ENCODE measurements at places on chromosomes 16 and 17.

- no peak for DNase-seq
These were observed 1.6 kb downstream of the CISD3 start for GRCh38 chr17:38731526-38732294.

- DNase-seq = no peak
These were observed 133.6 kb downstream of the SNX11 start for GRCh38 chr17:48241131-48241591.

DNA sequence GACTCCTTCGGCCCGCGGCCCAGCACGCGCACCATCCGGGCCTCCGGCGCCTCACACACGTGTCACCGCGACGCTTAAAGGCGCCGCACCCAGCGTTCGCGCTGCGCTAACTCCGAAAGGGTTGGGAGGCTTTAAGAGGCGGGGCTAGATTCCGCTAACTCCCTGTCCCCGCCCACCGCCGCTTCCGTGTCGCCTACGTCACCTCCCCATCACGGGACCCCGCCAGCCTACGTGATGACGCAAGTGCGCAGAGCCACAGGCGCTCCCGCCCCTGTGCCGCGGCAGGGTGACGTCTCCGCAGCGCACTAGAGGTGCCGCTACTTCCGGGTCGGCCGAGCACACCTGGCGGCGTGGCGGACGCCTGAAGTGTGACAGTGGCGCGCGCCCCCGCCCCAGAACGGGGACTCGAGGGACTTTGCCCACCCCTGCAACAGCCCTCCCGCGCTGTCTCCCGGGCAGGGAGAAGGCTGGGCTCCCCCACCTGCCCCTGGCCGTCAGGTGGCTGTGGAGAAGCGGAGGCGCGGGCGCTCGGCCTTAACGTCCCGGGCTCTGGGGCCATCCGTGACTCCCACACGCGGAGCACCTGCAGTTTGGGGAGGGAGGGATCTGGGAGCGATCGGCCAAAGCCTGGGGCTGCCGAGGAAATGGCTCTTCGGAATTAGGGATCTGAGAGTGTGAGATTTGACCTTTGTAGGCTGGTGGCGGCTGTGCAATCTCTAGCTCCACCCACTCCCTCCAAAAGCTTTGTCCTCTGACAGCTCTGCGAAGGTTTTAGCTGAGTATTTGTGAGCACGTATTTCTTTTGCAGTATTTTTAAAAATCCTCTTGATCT lies at the start of gene USP36:
USP36 (minus strand) TSS at position 35 of the 832 bp plus-strand sequence. CDS start 4,451 bp downstream, outside the sequence.
- peak; percentile 99 for DNase-seq

- peak; percentile 36 for DNase-seq
These were observed 50.0 kb upstream of the STH start for GRCh38 chr17:45948881-45949624.

DNA sequence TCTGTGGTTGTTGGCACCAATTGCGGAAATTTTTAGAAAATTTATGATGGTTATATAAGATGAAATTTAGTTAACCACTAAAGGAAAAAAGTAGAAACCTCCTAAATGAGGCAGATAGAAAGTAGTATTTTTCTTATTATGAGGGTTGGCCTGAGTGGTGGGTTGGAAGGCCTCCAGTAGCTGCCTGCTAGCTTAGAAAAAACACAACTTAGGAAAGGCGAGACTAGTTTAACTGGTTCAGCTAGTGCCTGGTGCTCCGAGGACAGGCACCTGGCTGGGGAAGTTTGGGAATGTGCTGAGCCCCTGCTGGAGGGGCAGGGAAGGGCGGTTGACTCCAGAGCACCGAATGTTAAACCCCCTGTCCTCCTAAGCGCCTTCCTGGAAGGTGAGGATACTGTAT lies 19.9 kb downstream of the LDHD start:
- DNase-seq = no peak

DNA sequence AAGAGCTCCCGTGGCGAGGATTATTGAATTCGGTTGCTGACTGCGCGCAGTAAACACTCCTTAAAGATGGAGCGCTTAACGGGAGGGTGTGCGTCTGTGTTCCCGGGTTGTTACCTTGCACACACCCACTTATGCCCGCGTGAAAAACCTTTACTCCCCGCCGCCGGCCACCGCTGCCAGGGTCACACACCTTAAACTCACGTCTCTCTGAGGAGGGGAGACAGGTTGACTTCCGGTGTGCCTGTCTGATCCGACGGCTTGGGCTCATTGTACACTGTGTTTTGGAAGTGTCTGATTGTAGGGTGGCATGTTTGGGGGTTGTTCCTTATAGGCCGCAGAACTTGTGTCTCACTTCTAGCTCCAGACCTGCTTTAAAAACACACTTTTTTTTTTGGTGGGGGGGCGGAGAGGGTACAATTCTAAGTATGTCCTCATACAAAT lies 66.8 kb downstream of the KPNA2 start:
- no peak for DNase-seq

- no peak for DNase-seq
These were observed 75.5 kb downstream of the KNOP1 start for GRCh38 chr16:19642501-19642900.

DNA sequence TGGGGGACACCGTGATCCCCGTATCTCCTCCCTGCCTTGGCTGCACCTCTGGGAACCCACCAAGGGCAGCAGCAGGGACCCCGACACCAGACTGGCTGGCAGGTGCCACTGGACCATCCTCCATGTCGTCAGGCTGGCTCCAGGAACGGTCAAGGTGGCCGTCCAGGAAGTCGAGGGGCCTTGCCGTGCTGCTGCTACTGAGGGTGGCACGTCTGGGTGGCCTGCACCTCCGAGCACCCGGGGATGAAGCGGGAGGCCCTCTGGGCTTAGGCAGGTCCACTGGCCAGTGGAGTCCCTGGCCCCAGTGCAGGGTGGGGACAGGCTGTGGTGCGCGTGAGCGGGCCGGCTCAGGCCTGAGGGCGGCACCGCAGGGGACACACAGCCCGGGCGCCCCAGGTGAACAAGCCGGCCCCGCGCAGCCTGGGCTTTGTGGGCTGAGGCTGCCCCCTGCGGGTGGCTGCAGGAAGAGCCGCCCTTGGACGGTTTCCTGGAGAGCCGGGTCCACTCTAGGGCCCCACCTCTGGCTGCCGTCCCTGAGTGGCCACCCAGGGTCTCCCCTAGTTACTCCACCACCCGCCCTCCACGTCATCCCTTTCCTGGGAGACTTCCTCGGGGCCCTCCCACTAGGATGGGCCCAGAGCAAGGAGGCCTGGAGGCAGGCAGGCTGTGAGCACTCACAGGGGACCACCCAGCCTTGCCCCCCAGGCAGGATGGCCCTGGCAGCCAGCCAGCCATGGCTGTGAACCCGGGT lies 42.8 kb upstream of the ZC3H18 start:
- peak; percentile 54 for DNase-seq
